ENCODE measurements at places on chromosomes 6 and 20.

DNA sequence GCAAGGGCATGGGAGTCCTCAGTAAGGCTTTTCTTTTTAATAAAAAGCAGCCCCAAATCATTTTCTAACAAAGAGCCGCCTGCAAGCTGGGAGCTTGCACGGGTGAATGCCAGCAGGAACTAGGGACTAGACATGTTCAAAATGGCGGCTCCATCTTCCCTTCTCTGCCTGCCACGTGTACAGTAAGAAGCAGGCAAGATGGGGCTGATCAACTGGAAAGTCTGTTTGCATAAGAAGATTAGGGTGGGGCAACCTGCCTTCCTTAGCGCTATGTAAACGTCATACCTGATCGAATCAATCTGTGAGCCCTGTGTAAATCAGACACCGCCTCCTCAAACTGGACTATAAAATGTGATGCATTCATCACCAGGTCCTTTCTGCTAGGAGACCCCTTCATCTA, 299.4 kb upstream of the SOX4 start:
- DNase-seq, result no peak

DNA sequence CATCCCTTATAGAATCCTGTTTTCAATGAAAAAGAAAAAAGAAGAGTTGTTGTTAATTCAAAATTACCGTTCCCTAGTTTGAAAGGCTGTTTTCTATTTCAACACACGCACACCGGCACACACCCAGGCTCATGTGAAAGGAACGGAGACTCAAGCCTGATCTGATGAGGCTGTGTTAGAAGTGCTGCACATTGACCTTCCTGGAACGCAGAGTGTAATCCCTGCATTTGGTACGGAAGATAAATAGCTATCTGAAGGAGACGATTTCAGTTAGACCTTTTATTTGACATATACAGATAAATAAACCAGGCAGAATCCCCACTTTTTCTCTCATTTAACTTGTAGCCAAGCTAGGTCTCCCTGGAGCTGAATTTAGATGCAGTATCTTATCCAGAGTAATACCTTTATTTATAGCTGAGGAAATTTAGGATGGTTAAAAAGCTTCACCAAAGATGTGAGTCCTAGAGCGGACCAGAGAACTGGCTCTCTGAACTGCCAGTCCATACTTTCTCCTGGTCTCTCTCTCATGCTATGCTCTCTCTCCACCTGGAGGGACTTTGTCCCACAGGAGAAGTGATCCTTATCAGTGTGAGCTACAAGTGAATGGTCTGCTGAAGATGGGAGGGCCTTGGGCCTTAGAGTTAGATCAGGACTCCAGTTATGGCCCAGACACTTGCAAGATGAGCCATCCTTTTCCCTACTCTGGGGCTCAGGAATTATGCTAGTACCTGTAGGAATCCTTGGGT, 30.6 kb downstream of the MAP3K4 start:
- DNase-seq, result no peak

- DNase-seq, result no peak
Observed at GRCh38 chr20:22070610-22071058, 365.2 kb downstream of the PAX1 start.

DNA sequence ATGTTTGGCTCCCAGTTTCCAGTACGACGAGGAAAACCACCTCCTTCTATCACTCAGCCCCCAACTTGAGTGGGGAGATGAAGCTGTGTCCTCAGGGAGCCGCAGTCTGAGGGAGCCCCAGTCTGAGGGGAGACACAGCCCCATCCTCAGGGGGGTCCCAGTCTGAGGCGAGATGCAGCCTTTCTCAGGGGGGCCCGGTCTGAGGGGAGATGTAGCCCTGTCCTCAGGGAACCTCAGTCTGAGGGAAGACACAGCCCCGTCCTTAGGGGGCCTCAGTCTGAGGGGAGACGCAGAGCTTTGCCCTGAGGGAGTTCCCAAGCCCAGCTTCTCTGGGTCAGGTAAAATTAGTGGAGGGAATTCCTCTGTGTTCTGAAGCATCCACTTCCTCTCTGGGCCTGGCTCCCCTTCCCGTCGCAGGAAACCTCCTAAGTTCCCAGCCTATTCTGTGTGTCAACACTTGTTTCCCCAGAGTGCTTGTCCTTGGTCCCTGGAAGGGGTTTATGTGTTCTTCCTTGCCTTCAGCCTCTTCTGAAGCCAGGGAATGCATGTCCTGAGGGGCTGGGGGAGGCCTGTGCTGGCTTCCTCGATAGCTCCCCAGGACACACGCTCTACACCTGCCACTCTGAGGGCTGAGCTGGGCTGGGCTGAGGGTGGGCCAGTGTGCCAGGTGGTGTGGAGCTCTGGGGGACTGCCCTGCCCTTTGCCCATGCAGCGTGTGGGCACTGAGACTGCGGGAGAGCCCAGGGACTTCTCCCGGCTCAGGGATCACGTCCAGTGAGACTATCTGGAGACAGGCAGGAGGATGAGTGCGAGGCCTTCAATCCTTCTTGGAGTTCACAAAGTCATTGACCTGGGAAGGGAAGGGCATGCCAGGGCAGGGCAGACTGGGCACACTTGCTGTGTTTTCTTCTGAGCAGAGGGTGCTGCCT, 55.4 kb downstream of the VEGFA start:
- DNase-seq, result no peak

DNA sequence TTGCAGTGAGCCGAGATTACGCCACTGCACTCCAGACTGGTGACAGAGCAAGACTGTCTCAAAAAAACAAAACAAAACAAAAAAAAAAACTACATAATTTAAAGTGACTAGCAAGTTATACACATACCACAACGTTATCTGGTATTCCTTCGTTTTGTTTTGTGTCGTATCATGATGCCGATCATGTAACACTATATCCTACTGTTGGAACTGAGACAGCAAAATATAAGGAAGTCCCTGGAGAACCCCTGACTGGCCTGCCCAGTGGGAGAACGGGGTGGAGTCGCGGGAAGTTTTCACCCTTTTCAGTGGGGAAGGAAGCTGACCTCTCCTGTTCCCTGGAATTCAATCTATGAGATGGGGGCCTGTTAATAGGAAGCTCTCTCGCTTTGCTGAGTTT, 15.1 kb downstream of the SOX4 start:
- DNase-seq, result no peak

- DNase-seq, result no peak
Observed at GRCh38 chr6:41939176-41939847, 2.3 kb downstream of the CCND3 start.

DNA sequence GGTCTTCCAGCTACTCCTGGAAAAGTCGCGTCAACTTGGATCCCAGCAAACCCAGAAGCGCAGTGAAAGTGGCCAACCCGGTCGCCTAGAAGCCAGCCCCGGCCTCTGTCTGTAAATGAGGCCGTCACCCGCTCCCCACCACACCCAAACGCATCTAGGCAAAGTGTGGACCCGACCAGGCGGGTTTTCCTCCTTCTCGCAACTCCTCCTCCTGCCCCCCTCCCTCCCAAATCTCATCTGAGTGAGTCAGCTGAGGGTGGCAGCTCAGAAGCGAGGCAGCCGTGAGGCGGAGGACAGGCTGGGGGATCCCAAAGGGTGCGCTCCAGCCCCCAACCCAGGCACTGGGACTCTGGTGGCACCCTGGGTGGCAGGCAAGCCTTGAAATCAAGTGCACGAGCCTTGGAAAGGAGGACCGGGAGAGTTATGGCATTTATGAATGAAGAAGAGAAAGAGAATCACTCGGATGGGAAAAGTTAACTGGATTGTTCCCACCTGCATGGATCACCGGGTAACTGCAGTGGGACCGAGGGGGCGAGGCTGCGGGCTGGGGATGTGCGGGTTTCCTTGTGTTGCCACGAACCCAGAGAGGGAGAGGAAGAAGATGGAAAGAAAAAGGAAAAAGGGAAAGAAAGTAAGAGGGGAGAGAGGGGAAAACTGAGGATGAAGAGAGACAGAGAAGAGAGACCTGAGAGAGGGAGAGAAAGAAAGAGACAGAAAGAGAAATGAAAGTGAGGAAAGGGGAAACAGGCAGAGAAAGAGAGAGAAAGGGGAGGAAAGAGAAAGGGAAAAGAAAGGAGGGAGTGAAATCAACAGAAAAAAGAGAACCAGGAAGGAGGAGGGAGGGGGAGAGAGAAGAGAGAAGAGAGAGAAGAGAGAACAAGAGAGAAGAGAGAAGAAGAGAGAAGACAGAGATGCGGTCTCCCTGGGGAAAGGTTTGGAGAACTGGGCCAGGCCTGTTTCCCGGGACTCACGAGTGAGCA, at the start of gene APCDD1L:
APCDD1L (minus strand) TSS at position 167 of the 980 bp plus-strand sequence. CDS start 692 bp downstream, outside the sequence.
- no peak for DNase-seq

GRCh38 chr6:4803343-4803744, 27.1 kb downstream of the CDYL start:
- DNase-seq, result no peak

DNA sequence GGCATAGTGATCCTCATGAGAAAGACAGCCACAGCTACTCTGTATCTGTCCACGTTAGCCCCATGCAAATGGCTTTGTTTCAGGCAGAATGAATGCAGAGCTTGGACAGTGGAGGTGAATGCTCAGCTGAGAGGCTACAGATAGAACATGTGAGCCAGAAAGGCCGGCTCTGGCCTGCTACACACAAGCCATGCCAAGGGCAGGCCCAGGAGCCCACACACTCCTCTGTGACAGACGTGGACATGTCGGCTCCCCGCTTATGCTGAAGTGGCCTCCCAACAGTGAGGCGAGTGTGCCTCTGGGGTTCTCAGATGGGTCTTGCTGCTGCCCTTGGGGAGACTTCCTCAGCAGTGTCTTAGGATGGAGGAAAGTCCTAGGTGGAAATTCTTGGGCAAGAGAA, 159.6 kb downstream of the SYNDIG1 start:
- DNase-seq, result no peak

DNA sequence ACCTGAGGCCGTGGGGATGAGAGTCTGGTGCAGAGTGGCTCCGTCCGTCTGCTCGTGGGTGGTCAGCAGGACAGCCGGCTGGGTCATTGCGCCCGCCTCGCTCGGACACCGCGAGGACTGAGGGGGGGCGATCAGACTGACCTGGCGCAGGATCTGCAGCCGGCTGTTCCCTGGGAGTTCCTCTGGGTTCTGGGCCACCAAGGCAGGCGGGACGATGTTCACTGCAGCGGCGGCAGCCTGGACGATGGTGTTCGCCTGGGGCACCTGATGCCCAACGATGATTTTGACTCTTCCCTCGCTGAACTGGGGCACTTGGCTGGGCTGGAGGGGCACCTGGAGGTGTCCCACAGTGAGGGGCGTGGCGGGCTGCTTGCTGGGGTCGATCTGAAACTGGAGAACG, 39.2 kb downstream of the ZFP64 start:
- DNase-seq, result no peak

DNA sequence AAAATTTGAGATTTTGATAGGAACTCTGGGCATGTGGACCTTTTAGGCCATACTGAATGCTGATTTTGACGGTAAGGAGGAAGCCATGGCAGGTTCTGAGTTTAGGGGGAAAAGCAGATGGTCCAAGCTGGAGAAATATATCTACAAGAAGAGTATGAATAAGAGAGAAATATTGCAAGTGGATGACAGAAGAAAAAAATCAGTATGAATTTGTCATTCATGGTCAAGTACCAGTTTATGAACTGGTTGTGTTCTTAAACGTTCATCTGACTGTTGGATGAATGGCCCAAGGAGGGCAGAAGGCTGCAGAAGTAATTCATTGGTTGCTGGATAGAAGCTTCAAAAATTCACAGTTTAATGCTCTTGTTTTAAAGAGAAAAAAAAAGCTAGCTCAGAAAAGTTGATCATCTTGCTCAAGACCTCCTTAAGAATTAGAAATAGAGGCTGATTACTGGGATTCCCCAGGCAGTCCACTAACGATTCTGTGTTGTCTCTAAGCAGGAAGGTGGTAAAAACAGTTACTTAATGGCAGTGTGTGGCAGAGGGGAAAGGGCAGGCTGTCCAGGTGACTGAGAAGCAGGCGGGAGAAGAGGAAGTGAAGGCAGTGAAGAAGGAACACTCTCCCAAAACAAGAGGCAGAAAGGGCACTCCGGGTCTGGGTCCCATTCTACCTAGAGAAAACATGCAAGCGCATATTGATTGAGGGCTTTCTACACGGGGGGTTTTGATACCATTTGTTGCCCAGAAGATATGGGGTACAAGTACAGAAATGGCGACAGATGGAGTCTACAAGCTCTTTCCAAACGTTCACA, 2.0 kb upstream of the DUSP22 start:
- DNase-seq, result no peak

- DNase-seq, result no peak
Observed at GRCh38 chr6:89702349-89702748, 63.8 kb upstream of the LYRM2 start.

DNA sequence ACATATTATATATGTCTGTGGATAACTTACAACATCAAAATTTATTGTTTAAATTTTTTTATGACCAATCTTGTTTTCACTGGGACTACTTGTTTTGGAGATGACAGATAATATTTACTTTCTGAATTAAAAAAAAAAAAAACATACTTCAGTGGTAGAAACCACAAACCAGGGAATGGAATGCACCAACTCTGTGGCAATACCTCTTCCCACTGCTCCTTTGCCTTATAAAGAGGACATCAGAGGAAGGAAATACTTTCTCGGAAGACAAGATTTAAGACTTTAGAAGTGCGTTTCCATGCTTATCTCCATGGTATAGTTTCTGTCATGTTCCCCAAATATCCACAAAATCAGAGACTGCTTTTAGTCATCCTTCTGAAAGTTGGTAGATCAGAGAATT, 1241.1 kb upstream of the EYS start:
- DNase-seq, result no peak

DNA sequence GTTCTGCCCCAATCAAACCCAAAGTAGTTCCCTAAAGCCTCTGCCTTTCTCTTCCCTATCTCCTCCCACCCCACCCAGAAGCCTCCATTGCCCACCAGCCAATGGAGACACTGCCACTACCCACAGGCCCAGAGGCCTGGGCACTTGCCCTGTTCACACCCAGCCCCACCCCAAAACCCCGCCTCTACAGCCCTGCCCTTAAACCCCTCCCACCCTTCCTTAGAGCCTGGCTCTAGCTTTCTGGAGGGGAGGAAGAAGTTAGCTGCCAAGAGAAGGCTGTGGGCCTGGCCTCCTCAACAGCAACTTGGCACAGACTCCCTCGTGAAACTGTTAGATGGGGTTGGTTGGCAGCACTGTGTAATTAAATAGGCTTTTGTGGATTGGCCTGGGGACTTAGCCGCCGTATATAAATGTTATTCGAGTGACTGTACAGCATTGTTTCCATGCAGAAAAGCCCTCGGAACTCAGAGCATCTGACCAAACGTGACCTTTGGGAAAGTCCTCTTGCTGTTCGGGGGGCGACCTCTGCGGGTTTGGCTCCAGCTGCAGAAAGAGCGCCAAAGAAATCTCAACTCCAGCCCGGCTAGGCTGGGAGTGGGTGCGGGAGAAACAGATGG, 31.4 kb downstream of the COL11A2 start:
- no peak for DNase-seq

GRCh38 chr6:6785163-6785521, 196.6 kb downstream of the LY86 start:
- no peak for DNase-seq

- peak; percentile 41 for DNase-seq
Observed at GRCh38 chr20:32902456-32903420, 44.0 kb downstream of the EFCAB8 start.

GRCh38 chr6:16405375-16405774, 167.0 kb downstream of the GMPR start:
- DNase-seq, result no peak

All from stimulated activated CD4-positive, alpha-beta T cell treated with anti-CD3 and anti-CD28 coated beads, TNF-alpha, amount 100 ng/mL, for 1 hour (primary cell).